ENCODE measurements at places on chromosomes 1 and 21.

DNA sequence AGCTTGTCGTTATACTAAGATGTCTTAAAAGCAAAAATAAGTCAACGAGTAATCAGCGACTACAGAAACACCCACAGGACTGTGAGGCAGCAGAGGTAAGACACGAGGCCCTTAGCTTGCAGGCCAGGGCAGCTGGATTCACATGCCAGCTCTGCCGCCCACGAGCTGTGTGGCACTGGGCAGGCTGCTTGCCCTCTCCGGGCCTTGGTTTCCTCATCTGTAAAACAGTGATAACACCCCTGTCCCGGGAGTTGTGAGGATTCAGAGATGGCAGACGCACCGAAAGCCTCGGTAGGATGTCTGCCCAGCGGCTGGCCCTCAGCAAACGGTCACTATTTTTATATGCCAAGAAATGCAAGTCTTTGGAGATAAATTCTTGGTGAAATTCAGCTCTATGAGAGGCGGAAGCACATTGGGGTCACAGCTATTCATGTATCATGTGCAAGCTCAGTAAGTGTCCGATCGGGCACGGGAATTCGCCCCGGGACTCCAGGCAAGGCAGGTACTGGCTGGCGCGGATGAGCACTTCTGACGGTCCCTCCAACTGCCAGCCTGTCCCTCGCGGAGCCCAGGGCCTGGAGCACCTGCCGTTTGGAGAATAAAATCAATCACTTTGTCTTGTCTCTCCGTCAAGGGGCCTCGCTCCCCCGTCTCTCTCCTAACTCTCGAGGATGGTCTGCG, 1.1 kb downstream of the C2CD2 start:
- no peak for DNase-seq

GRCh38 chr1:198245379-198245778, 88.6 kb downstream of the NEK7 start:
- DNase-seq: no peak

- DNase-seq: peak; percentile 30
These were observed 26.7 kb upstream of the RPTN start for GRCh38 chr1:152185544-152186391.

DNA sequence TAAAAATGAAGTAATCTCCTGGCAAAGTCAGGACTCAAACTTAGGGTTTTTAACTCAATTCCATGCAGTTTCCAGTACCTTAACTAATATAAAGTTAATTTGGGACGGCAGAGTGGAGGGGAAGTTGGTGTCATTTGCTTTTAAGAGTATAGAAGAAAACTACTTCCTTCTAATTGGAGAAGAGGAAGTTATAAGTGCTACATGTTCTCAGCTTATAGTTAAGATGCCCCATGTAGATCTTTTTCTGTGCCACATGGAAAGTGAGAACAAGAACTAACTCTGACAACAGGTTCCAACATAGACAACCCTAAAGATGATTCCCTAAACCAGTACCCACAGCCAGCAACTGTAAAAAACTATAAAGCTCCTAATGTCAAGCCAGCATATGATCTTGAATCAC, 11.5 kb downstream of the RRAGC start:
- no peak for DNase-seq

DNA sequence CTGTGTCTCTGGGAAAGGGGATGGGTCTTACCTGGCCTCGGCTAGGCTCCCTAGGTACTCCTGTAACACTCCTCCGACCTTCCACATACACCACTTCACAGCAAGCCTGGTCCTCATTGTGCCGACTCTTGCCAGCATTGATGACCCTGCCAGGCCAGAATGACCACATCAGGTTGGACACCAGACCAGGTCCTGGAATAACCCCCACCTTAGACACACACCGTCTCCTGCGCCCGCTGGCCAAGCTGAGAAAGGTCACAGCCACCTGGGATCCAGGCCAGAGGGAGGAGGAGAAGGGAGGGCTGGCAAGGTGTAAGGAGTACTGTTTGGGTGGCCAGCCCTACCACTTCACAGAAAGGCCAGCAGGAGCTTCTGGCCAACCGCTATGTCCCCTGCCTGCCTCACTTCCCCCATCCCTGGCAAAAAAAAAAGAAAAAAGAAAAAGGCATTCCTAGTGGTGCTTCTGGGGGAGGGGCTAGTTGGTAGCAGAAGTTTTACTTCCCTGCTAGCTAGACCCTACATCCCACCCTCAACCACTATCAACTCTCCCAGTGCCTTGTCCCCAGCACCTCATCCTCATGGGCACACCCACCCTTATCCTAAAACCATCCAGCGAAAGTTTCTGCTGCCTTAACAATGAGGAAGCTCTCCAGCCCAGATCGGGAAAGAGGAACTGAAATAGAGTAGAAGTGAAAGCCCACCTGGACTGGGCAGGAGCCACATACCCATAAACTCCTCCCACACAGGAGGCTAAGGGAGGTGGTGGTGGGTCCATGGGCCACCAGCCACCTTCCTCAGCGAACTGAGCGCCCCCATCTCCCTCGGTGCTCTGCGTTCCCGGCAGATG, 1.4 kb downstream of the PPM1J start:
- peak; percentile 45 for DNase-seq

GRCh38 chr1:148010527-148010926, 82.3 kb downstream of the GPR89B start:
- no peak for DNase-seq

- no peak for DNase-seq
These were observed 8.5 kb downstream of the WNT2B start for GRCh38 chr1:112517231-112517630.

- DNase-seq: no peak
These were observed 63.2 kb upstream of the TMEM51 start for GRCh38 chr1:15090373-15090772.

DNA sequence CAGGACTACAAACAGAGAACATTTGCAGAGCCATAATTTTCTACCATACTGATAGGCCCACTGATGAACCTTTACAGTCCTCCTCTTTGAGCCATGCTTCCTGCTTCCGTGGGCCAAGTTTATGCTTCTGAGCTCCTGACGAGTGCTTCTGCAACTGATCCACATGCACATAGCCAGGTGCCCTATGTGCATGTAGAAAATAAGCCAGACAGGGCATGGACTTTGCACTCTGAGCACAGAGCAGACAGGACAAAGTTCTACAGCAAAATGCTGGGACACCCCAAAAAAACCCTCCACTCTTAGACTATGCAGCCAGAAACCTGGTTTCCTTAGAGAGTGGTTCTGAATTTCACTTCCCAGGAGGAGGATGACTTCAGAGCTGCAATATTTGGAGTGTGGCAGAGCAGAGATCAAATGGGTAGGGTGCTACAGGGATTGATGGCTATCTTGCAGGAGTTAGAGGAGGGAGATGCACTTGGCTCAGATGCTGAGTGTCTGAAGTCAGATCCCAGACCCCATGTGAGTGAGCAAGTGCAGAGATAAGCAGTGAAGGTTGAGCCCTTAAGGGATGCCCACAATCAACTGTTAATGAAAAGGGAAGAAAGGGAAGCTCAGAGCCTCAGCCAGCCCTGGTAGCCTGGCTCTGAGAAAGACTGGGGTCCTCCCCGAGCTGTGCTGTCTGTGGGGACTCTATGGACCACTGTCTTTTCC, 230.9 kb downstream of the DUSP10 start:
- no peak for DNase-seq

- no peak for DNase-seq
These were observed 14.0 kb upstream of the SLC9C2 start for GRCh38 chr1:173616859-173617258.

- DNase-seq: peak; percentile 74
These were observed 17.9 kb upstream of the PWP2 start for GRCh38 chr21:44089001-44089911.

DNA sequence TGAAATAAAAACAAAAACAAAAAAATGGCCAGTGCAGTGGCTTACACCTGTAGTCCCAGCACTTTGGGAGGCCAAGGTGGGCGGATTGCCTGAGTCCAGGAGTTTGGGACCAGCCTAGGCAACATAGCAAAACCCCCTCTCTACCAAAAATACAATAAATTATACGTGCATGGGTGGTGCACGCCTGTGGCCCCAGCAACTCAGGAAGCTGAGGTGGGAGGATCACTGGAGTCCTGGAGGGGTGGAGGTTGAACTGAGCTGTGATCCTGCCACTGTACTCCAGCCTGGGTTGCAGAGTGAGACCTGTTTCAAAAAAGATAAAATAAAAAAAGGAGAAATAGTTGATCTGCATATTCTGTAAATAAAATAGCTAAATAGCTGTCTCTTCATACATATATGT, 41.2 kb downstream of the HS2ST1 start:
- no peak for DNase-seq

DNA sequence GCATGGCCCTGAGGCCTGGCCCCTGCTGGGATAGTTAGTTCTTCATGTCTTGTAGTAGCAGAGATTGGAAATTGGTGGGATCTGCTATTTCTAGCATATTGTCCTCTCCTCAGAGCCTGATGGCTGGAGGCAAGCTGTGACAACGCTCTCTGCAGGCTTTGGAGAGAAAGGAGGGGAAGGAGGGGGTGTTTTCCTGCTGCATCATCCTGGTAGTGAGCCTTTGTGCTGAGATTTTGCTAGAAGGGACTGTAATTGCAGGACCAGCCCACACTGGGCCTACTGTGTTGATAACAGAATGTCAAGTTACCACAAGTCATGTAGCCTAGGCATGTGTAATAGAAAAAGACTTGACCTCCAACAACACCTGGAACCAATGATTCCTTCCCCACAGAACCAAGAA, 351.0 kb downstream of the SIPA1L2 start:
- DNase-seq: no peak

DNA sequence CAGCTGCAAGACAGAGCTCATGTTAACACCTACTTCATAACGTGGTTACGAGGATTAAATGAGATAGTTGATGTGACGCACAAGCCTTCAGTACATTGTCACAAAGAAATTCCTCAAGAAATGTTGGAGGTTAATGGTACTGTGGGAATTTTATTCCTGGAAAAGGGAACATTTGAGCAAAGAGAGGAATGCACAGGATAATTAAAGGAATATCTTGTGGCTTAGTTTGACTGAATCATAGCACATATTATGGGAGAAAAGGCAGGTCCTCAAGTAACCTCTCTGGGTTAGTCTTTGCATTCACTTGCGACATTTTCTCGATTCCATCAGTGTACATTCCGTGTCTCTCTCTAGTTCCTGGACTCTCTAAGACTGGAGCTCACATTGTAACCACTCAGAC, 300.2 kb upstream of the DUSP10 start:
- no peak for DNase-seq

DNA sequence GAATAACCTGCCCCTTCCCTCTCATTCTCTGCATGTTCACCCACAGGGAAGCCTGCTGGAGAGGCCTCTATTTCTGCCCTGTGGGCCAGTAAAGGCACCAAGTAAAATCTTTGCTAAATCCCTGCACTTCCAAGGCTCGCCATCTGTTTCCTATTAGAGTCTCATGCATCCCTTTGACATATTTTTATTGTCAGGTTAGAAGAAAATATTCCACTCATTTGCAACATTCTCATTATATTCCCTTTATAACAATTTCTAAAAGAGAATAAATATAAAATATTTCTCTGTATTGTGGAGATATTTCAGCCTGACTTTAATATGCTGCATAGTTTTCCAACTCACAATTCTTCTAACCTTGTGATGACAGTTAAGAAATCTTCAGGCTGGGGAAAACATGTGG, 340.4 kb upstream of the VAMP3 start:
- DNase-seq: no peak

GRCh38 chr1:234731569-234732085, 121.6 kb upstream of the IRF2BP2 start:
- DNase-seq: peak; percentile 20

- no peak for DNase-seq
These were observed 97.4 kb downstream of the GIPC2 start for GRCh38 chr1:78143152-78143551.

GRCh38 chr1:244647819-244648218, 5.1 kb upstream of the DESI2 start:
- DNase-seq: no peak

DNA sequence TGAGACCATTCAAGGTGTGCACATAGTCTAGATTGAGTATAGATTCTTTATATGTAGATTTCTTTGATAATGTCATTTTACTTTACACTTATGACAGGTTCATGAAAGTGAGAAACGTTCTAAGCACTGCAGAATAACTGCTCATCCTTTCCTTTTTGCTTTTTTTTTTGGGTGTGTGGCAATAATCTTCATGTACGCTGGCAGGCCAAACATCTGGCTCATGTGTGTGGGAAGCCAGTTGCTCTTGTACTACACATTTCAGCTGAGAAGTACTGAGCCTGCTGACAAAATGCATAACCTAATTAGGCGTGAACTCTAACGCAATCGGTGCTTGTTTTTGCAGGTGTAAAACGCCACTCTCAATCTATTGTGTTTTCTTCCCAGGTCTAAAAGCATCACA, 350.8 kb upstream of the KAZN start:
- no peak for DNase-seq

DNA sequence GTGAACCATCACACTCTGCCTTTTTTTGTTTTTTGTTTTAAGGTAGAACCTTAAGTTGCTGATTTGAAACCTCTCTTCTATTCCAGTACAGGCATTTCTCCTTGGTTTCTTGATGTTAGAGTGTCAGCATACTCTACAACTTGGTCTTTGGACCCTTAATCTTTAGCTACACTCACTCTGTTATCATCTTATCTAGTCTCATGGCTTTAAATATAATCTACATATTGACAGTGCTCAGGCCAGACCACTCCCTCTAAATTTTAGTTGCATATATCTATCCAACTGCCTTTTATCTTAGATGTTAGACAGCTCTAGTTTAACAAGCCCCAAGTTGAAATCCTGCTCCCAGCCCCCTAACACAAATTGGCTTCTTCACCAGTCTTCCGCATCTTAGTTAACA, 22.1 kb downstream of the NME7 start:
- no peak for DNase-seq

DNA sequence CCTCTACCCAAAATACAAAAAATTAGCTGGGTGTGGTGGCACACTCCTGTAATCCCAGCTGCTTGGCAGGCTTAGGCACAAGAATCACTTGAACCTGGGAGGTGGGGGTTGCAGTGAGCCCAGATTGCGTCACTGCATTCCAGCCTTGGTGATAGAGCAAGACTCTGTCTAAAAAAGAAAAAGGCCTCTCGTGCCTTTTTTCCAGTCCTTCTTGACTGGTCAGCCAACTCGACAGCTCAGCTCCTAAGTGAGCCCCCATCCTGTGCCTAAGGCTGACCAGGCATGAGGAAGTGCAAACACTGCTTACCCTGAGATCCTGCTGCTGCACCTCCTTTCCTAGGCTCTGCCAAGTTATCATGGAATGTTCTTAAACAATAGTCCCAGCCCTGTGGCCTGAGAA, 10.1 kb upstream of the PROK1 start:
- no peak for DNase-seq

DNA sequence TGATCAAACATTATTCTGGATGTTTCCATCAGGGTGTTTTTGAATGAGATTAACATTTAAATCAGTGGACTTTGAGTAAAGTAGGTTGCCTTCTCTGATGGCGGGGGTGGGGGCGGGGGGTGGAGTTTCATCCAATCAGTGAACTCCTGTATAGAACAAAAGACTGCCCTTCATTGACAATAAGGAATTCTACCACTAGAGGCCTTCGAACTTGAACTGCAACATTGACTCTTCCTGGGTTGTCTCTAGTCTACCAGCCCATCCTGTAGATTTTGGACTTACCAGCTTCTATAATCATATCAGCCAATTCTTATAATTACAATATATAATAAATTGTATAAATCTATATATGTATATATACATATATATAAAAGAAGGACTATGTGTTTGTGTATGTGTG, 520.4 kb upstream of the CXADR start:
- DNase-seq: no peak

GRCh38 chr1:37922767-37923550, 23.9 kb downstream of the INPP5B start:
- peak; percentile 48 for DNase-seq

Measured in CD4-positive, alpha-beta T cell treated with Interferon alpha-2 for 1 hour (primary cell).